Fibroblast of skin of right quadriceps (primary cell): ENCODE measurements at places on chromosomes 6 and 20.
A peak's percentile ranks its signal among the peaks of the same experiment; 100 is the strongest.

DNA sequence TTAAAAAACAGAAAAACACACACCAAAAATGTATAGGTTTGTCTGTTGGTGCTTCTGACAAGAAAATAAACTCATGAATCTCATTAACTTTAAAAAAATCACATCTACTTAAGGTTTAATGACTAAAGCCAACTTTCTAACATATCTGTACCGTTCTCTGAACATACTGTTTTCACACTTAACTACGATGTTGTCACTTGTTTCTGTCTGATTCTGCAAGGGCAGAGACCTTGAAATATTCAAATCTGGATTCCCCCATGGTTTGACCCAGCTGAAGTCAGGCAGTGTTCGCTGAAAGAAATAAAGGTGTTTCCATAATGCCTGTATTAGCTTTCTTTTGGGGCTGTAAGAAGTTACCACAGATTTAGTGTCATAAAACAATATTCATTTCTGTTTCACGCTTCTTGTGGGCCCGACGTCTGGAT is 2.7 kb upstream of the ASXL1 start:
- DNase-seq, result no peak

- peak; percentile 87 for DNase-seq
Observed at GRCh38 chr6:8082954-8083858, 19.0 kb upstream of the BLOC1S5 start.

DNA sequence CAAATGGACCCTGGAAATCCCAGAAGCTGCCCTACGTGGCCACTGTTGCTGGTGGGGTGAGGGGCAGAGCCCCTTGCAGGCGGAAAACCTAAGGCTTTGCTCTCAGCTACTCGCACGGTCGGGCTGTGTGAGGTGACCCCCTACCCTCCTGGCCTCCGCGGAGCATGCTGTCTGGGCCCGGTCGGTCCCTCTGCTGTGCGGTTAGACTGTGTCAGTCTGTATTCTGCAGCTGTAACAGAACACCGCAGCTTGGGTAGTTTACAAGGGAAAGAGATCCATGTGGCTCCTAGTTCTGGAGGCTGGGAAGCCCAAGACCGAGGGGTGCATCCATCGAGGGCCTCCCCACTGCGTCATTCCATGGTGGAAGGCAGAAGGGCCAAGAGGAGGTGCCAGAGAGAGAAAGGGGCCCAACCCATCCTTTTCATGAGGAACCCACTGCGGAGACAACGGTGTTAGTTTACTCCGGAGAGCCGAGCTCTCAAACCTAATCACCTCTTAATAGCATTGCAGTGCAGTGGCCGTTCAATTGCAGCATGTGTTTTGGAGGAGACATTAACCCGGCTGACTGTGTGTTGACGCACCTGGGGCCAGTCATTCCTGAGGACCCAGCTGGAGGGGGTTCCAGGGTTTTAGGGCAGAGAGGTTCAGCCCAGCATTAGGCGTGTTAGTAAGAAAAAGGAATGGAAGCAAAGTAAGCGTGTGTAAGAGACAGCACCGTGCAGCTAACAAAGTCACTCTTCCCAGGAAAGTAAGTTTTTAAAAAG is 18.3 kb downstream of the COL9A3 start:
- no peak for DNase-seq

DNA sequence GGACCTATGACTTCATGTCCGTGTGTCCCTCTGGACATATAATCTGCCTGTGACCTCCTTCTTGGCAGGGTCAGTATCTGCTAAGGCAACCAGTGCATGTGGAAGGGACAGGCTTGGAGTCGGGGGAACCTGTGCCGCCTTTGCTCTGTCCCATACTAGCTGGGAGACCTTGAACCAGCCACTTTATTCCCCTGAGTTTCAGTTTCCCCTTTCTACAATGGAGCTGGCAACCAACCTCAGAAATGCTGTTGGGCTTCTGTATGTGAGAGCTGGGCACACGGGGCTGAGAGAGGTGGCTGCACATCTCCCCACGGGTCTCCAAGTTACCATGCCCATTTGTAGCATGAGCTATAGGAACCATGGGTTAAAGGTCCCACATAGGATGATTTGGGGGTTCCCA is 53.8 kb downstream of the CD40 start:
- no peak for DNase-seq

- DNase-seq, result no peak
Observed at GRCh38 chr6:139446768-139447655, 72.6 kb upstream of the CITED2 start.

GRCh38 chr20:38825901-38826625 is 20.6 kb downstream of the PPP1R16B start:
- DNase-seq, result peak; percentile 31

GRCh38 chr6:90468080-90468479 is 118.8 kb downstream of the MAP3K7 start:
- peak; percentile 61 for DNase-seq
